Mesothelial cell of epicardium (in vitro differentiated cells): ENCODE measurements at places on chromosomes 2 and 18.

GRCh38 chr2:11710632-11711353 is 35.6 kb upstream of the LPIN1 start:
- DNase-seq: no peak

- no peak for DNase-seq
Observed at GRCh38 chr2:180021850-180022249, 14.8 kb upstream of the CWC22 start.

DNA sequence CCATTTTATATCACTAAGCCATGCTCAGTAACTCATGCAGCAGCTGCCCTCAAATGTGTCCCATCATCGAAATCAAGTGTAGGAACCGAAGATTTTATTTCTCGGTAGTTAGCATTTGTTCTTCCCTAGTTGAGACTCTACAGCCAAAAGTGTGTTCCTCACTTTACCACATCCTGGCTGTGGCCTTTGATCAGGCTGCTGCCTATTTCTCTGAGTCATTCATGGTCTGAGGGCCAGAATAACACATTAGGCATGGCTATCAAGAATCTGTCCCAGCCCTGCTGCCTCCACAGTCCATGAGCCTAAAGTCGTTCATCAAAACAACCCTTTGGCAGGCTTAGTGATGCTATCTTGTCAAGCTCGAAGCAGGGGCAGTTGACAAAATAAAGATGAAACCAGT is 300.1 kb downstream of the TDRD15 start:
- no peak for DNase-seq

GRCh38 chr18:10169064-10169562 is 255.3 kb downstream of the VAPA start:
- no peak for DNase-seq

DNA sequence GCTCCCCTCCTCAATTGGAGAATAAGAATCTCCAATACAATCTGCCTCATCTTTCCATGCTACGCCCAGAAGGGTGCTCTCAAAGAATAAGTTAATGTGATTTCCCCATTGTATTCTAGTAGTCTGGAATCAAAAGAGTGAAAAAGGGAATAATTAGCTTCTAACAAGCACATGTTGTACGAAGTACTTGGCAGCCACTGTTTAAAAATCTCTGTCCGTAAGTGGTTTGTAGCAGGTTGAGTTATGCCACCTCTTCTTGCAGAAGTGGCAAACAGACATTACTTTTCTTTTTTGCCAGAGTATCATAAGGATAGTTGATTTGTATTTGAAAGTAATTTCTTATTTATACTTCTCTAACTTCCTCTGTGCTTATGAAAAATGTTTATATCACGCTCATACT is 184.7 kb downstream of the CD226 start:
- DNase-seq: no peak

DNA sequence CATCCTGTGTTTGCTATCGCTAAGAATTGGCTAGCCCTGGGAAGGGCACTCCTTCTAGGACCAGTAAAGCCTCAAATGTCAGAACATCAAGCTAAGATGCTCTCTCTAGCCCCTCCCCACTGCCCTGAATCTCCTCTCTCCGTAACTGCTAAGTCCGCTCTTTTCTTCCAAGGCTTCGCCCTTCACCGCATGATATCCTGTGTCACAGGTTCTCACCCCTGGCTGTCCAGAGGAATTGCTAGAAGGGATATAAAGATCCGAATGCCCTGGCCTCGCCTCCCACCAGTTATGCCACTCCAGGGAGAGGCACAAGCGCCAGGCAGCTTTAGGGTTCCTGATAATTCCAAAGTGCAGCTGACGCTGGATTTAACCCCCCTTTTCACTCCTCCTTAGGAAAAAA is 17.1 kb upstream of the GPR45 start:
- no peak for DNase-seq

GRCh38 chr2:16725549-16725948 is 59.9 kb upstream of the CYRIA start:
- DNase-seq: no peak

- DNase-seq: no peak
Observed at GRCh38 chr2:88146590-88146989, 18.7 kb upstream of the FABP1 start.

DNA sequence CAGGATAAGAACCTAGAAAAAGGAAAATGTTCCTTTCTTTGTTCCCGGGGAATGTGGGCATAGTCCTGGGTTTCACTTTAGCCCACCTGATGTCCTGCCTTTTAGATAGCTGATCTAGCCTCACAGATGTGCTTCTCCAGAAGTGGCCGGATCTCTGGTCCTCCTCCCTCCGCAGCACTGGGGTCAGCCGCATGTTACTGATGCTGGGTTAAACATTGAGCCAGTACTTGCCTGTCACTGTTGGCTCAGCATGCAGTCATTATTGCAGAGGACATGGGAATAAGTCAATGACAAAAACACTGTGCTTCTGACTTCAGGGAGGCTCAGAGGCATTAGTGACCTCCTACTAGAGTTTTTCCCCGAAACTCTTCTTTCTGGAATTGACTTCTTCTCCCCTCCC is 27.6 kb downstream of the NCK2 start:
- DNase-seq: no peak
